ENCODE measurements at places on chromosomes 6 and 20.

DNA sequence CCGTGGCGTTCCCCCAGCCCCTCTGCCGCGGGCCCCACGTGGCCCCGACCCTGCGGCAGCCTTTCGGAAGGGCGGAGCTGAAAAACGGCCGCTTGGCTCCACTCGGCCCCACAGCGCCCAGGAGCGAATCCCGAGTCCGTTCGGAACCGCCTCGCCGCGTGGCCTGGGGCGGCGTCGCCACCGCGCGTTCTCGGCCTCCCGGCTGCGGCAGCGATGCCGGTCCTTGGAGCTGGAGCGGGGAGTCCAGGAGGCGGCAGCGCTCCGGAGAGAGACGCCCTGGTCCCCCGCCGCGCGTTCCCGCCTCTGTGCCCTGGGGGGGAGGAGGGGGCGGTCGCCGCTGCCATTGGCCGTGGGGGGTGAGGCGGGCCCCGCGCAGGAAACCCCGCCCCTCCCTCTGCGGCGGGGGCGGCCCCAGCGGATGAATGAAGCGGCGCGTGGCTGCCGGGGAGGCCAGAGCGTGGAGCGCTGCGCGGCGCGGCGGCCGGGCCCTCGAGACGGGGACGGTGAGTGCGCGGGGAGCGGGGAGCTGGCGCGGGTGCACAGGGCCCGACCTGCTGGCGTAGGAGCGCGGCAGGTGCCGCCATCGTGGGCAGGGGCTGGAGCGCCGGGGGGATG, at the start of gene SLCO4A1:
TSS of gene SLCO4A1 (plus strand) at position 453 of the 615 bp plus-strand sequence. CDS start 13,952 bp downstream, outside the sequence.
- DNase-seq, result peak; percentile 90

- DNase-seq, result no peak
These were observed 147.5 kb upstream of the SYNDIG1 start for GRCh38 chr20:24321973-24322372.

DNA sequence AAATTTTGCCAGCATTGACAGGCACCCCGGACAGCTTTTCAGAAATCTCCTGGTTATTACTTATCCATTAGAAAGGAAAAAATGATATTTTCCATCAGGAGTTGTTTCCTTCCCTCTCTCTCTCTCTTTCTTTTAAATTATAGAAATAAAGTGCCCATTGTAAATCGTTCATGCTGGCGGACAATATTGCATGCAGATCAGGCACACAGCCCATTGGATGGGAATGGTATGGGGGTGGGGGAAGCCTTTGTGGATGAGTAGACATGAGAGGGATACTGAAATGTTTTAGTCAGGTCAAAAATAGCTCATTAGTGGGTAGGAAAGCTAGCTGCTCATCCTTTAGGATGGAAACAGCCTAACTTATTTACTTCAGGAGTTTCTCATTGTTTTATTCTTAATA, 764.9 kb upstream of the MMS22L start:
- no peak for DNase-seq

DNA sequence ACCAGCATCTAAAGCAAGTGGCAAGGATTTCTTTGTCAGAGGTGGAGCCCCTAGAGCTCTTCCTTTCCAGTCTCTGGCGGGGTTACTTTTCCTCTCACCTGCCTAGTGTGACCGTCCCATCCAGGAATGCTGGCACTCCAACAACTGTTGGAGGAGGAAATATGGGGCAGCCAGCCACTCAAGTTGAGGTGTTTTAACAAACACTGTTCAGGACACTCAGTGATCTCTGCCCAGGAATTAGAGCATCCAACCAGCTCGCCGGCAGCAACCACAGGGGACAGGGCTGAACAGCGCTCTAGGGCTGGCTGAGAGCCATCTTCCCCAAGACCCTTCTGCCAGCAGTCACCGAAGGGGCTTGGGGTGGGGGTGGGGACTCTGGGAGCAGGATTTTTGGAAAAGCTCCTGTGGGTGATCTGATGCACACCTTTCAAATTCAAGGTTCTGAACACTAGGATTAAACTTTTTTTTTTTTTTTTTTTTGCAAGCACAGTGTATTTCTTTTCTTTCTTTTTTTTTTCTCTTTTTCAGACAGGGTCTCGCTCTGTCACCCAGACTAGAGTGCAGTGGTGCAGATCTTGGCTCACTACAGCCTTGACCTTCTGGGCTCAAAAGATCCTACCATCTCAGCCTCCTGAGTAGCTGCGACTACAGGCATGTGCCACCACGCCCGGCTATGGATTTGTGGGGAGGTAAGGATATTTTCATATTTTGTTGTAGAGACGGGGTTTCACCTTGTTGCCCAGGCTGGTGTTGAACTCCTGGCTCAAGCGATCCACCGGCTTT, 28.4 kb upstream of the KCNK16 start:
- DNase-seq, result no peak

- DNase-seq, result no peak
These were observed 149.0 kb downstream of the MYB start for GRCh38 chr6:135329851-135330803.

DNA sequence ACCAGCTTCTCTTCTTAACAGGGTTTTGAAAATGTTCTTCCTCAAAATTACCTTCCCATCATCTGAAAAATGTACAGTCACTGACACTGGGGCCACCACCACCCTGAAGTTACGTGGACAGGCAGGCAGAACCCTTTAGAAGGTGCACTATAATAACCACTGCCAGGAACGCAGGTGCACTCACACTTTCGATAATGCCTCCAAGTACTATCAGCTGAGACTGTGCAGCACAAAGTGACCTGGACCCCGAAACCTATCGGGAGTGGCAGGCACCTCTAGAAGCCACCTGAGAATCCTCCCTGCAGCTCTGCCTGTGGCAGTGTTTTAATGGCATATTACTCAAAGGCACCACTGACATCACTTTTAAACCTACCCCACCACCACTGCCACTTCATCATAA, 66.4 kb downstream of the TRERF1 start:
- no peak for DNase-seq

- DNase-seq, result no peak
These were observed 18.4 kb downstream of the RRAGD start for GRCh38 chr6:89393659-89394058.

GRCh38 chr6:18168264-18168663, 13.0 kb downstream of the KDM1B start:
- DNase-seq, result no peak

DNA sequence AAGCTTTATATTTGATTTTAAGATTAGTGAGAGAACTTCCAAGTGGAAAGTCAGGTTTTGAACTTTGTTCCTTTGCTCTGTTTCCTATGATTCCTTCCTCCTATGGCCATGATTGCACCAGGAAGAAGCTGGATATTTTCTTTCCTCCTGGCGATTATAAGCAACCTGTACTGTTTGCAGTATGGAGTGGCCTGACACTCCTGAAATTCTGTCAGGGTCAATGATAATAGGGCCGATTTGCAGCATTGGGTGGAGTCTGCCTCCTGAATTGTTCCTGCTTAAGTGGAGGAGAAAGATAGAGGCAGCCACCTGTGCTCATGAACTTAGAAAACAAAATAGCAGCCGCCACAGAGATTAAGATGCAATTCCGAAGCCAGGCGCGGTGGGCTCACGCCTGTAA, 9.8 kb upstream of the FAM217A start:
- DNase-seq, result no peak

DNA sequence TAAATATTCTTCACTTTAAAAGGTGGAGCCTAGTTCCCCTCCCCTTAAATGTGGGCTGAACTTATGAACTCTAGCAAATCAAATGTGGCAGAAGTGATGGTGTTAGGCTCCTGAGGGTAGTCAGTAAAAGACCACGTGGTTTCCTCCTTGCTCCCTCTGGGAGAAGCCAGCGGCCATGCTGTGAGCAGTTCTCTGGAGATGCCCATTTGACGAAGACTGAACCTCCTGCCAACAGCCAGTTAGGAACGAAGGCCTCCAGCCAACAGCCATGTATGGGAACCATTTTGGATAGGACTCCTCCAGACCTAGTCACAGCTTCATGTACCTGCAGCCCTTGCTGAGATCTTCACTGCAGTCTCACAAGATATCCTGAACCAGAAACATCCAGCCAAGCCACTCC, 7.6 kb upstream of the MOCS1 start:
- DNase-seq, result no peak

DNA sequence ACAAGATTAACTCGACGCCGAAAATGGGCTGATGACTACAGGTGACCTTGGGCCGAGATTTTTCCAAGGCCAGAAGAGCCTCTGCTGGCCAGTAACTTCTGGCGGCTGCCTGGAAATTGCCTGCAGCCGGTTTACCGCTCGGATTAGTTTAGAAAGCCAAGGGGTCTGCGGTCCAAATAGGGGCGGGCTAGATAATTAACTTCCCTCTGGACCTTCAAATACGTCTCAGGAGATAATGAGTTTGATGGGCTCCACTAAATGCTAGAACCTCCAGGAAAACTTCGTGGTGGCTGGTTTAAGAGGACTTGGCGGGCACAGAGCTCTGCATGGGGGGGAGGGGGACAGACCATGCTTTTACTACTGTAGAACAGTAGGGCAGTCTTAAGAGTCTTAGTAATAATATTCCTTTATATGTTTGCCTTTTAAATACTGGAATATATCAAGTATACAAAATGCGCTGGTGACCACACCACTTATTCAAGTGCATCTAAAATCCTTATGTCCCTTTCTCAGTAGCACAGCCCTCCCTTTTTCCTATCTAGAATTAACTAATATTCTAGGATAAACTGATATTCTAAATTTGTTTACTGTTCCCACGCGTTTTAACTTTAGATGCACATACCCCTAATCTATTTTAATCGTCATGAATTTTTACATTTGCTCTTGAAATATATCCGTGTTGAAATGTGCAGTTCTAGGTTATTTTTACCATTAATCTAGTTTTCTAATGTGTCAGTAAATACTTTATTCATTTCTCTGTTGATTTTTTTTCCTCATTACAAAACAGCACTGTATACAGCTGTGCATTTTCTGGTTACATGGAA, 107.5 kb upstream of the PRSS16 start:
- no peak for DNase-seq

GRCh38 chr6:2665146-2666070, 85.3 kb downstream of the MYLK4 start:
- no peak for DNase-seq

GRCh38 chr6:113292646-113293422, 564.3 kb upstream of the MARCKS start:
- DNase-seq, result no peak

GRCh38 chr6:55512904-55513303, 66.1 kb downstream of the HMGCLL1 start:
- no peak for DNase-seq

- DNase-seq, result no peak
These were observed 279.5 kb downstream of the CLIC5 start for GRCh38 chr6:45736134-45736533.

DNA sequence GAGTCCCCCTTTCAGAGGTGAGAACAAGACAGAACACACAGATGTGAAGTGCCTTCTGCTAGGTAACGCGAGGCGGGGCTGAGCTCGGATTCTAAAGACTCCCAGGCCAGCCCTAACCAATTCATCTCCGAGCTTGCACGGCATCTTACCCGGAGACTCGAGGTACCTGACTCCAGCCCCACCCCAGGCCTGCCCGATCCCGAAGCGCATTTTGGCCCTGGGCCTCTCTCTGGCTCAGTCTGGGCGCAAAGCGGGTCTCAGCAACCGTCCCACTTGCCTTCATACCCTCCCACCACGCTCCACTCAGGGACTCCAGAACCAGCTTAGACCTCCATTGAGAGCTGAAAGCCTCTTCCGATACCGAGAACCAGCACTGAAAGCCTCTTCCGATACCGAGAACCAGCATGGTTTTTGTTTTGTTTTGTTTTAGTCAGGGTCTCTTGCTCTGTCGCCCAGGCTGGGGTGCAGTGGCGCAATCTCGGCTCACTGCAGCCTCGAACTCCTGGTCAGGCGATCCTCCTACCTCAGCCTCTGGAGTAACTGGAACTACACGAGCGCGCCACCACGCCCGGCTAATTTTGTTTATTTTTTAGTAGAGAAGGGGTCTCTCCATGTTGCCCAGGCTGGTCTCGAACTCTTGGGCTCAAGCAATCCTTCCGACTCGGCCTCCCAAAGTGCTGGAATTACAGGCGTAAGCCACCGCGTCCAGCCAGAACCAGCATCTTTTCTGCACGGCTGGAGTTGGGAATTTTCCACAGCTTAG, 557 bp upstream of the DYNLRB1 start:
- peak; percentile 81 for DNase-seq

GRCh38 chr20:36463212-36464061, 77.9 kb upstream of the MYL9 start:
- no peak for DNase-seq

DNA sequence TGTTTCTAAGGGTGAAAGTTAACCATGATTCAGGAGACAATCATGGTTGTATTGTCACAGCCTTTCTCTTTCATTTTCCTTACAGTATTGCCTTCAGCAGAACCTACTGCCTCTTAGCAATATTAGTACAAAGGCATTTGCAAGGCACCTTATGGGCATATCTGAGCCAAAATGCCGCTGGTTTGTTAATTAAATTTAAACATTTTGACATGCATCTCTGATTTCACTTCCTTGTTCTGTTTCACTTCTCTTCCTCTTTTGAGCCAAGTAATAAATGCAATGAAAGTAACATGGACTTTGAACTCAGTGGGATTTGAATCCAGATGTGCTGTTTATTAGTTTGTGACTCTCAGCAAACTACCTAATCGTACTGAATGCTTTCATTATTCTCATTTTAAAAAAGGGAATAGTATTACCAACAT, 467.4 kb upstream of the CITED2 start:
- DNase-seq, result peak; percentile 71

- DNase-seq, result peak; percentile 38
These were observed 88.0 kb downstream of the SCML4 start for GRCh38 chr6:107735906-107736635.

- no peak for DNase-seq
These were observed 96.9 kb downstream of the CD164 start for GRCh38 chr6:109285366-109285765.

DNA sequence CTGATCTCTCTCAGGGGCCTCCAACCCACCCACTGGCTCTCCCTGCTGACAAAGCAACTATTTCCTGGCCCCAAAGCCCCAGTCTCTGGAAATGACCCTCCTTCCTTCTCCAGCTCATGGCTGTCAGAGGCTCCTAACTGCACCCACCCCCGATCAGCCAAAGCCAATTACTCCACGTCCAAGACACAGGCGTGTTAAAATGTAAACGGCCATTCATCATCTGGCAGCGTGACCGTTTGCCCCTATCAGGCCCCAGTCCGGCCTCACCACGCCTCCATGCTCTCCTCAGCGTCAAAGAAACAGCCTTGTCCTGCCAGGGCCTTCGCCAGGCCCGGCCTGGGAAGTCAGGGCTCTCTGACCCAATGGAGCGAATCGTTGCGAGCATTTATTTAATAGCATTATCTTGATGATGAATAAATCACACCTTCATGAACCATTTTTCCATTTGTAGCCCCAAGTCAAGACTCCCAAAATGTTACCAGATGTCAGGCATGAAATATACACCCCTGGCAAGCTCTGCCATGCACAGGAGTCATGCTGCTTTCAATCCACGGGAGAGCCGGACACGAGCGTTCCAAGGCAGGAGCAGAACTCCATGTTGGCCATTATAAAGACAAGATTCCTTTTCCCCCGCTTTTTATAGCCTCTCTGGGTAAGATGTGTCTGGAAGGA, 17.7 kb downstream of the RIPOR3 start:
- DNase-seq, result no peak

DNA sequence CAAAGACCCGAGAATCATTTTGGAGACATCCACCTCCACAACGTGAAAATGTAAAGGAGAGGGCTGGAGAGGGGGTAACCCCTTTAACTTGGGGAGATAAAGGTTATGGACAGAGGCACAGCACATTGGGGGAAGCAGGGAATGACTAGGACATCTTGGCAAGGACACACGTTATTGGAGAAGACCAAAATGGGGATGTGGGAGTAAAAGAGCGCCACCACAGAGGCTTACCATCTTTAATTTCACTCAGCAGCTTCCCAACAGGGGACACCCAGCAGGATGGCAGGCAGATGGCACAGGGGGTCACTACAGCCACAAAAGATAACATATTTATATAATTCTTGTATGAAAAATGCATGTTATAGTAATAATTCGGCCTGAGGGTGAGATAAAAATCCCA, 9.8 kb downstream of the C6orf52 start:
- DNase-seq, result no peak
